T-helper 9 cell (primary cell): ENCODE measurements at places on chromosomes 6 and 20.

GRCh38 chr6:97630604-97631003 is 347.6 kb upstream of the MMS22L start:
- no peak for DNase-seq

DNA sequence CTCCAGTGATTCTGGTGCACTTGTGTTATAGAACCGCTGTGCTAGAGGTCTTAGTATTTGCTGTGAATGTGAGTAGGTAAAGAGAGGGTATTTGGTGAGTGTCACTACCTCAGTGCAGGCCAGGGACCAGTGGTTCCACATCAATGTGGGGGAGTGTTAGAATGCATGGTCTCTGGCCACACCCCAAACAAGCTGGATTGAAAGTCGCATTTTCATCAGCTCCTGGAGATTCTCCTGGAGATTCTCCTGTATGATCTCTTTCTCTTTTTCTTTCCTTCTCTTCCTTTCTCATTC is 26.8 kb upstream of the BCAS1 start:
- no peak for DNase-seq

- DNase-seq, result peak; percentile 9
Measured at GRCh38 chr6:106163966-106164877, 78.1 kb downstream of the PRDM1 start.

- no peak for DNase-seq
Measured at GRCh38 chr6:33750244-33750991, 3.7 kb upstream of the IP6K3 start.

DNA sequence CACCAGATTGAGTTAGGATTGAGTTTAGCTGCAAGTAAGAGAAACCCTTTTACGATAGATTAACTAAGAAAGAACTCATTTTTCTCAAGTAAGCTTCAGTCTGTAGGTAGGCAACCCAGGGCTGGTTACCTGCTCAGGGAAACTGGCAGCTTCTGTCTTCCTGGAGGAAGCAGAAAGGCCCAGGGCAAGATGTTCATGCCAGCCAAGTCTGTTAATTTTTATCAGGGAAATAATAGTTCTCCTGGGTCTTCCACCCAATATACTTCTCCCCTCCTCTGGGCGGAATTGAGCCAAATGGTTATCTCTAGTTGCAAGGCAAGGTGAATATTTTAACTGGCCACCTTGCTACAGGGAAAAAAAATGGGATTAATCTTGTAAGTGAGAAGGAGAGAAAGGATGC is 98.2 kb downstream of the UTRN start:
- DNase-seq, result no peak

- DNase-seq, result no peak
Measured at GRCh38 chr20:46774943-46775560, 65.6 kb downstream of the SLC2A10 start.

DNA sequence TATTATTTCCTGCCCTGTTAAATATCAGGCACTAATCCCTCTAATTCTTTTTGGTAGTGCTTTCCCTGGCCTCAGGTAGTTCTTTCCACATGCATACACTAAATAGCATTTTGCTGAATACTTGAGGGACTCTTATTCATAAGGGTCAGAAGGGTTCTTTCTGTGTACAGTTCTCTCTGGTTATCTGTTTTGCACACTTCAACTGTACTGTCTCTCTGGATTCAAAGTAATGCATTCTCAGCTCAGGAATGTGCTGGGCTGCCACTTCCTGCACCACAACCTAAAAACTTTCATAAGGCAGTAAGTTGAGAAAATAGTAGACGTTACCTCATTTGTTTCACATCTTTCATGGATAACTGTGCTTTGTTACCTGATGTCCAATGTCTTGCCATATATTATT is 32.1 kb downstream of the C6orf141 start:
- DNase-seq, result no peak

- no peak for DNase-seq
Measured at GRCh38 chr6:144696610-144697368, 411.7 kb downstream of the UTRN start.

DNA sequence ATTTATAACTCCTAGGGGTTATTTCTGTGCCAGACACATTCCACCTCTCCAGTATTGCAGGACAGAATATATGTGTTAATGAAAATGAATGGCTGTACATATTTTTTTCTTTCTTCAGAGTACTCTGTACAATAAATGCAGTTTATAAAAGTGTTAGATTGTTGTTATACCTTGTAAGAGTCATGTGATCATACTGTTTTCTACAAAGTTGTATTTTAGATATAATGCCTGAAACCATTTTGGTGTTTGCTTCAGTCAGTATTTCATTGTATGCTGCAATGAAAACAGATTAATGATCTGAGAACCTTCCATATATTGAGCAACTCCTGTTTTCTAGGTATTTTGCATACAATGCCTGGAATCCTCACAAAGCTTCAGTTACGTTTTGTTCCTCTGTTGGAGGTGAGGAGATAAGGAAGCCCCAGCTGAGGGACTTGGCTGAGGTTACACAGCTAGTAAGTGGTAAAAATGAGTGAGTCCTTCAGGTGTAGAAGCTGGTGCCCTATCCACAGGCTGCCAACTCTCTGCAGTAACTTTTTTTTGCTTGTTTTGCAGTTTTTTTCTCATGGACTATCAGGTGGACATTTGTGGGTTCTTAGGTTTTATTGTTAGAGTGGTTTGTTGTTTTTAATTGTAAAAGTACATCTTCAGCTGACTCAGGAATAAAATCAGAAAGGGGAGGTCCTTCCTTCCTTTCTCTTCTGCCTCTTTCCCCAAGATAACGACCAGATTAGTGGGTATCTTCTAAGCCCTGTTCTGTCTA is 11.6 kb downstream of the PDCD2 start:
- DNase-seq, result no peak

GRCh38 chr6:18491308-18492045 is 104.3 kb downstream of the RNF144B start:
- no peak for DNase-seq

GRCh38 chr6:47420394-47421371 is 56.9 kb upstream of the CD2AP start:
- no peak for DNase-seq

DNA sequence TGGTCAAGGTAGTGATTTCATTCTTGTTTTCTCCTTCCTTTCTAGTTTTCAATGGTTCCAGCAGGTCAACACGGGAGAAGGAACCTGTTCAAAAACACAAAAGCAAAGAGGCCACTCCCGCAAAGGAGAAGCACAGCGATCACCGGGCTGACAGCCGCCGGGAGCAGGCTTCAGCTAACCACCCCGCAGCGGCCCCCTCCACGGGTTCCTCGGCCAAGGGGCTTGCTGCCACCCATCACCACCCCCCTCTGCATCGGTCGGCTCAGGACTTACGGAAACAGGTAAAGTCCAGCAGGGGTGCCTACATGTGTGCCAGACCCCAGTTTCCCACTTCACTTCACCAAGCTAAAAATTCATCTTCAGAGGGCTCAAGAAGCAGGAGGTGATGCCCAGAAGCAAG is 175.6 kb downstream of the DTNBP1 start:
- no peak for DNase-seq

- no peak for DNase-seq
Measured at GRCh38 chr20:44051661-44052000, 135.4 kb downstream of the JPH2 start.

- DNase-seq, result no peak
Measured at GRCh38 chr6:108720827-108721226, 127.4 kb upstream of the ARMC2 start.

GRCh38 chr20:6123649-6124014 is 802 bp upstream of the FERMT1 start:
- no peak for DNase-seq

GRCh38 chr6:160034036-160034930 is 65.4 kb downstream of the IGF2R start:
- no peak for DNase-seq

- DNase-seq, result no peak
Measured at GRCh38 chr6:42334870-42335269, 116.9 kb downstream of the TRERF1 start.

- DNase-seq, result no peak
Measured at GRCh38 chr20:47141350-47141921, 215.1 kb downstream of the ZMYND8 start.

GRCh38 chr6:5994234-5994998 is 12.3 kb downstream of the NRN1 start:
- no peak for DNase-seq

- no peak for DNase-seq
Measured at GRCh38 chr6:32234934-32235333, 11.1 kb upstream of the NOTCH4 start.
